ENCODE measurements at places on chromosomes 3 and 15.
A peak's percentile ranks its signal among the peaks of the same experiment; 100 is the strongest.

GRCh38 chr3:50587806-50588758 lies 18.8 kb downstream of the HEMK1 start:
- peak; percentile 57 for DNase-seq

- DNase-seq: peak; percentile 40
Measured at GRCh38 chr15:74240002-74240568, 4.0 kb downstream of the CCDC33 start.

DNA sequence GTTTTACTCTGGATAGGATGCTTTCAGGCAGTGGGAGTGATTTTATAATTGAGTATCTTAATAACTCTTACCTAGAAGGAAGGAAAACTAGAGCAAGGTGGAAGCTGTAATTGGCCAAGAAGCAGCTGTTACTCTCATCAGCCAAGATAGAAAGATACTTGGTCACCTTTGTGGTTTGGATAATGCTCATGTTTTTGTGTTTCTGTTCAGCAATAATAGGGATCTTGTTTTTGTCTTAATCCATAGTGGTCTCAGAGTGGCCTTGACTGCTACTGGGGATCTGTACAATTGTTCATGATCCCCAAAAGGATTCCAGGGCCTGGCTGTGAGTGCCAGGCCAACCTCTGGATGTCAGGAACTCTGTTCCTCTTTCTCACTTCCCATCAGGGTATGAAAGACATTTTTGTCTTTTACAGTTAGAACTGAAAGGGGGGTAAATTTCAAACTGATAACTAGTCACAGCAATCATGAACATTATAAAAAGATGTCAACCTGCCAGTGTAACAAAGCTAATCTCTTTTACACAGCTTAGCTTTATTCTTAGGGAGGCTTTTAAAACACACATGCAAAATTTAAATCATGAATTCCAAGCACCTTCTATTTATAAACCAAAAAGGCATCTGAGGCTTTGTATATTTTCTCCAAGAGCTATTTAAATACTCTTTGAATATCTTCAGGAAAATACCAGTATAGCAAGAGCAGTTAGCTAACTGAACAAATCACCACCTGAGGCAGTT lies 6.0 kb downstream of the UBL7 start:
- DNase-seq: no peak

DNA sequence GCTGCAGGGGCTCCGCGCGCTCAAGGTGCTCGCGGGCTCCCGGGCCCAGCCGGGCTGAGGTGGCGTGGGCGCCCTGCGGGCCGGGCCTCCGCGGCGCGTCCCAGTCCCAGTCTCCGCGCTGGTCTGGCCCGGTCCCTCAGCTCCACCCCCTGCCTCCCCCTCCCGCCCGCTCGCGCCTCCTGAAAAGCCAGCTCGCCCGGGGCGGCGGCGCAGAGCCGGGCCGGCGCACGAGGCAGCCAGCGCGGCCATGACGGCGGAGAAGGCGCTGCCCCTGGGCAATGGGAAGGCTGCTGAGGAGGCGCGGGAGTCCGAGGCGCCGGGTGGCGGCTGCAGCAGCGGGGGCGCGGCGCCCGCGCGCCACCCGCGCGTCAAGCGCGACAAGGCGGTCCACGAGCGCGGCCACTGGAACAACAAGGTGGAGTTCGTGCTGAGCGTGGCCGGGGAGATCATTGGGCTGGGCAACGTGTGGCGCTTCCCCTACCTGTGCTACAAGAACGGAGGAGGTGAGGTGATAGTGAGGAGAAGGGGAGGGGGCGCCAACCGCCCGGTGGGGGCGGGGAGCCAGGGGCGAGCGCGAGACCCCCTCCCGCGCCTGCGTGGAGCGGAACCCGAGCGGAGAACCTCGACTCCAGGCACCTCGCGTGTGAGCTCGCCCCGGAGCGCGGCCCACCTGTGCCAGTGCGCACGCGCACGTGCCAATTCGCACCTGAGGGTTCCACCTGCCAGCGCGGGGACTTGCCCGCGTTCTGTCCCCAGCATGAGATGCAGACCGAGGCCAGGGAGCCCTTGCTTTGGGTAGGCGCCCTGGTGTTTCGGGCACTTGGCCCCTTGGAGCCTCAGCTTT lies at the start of gene SLC6A11:
TSS of gene SLC6A11 (plus strand) at position 210 of the 844 bp plus-strand sequence. CDS start at position 248, 38 bp downstream.
- DNase-seq: peak; percentile 10

DNA sequence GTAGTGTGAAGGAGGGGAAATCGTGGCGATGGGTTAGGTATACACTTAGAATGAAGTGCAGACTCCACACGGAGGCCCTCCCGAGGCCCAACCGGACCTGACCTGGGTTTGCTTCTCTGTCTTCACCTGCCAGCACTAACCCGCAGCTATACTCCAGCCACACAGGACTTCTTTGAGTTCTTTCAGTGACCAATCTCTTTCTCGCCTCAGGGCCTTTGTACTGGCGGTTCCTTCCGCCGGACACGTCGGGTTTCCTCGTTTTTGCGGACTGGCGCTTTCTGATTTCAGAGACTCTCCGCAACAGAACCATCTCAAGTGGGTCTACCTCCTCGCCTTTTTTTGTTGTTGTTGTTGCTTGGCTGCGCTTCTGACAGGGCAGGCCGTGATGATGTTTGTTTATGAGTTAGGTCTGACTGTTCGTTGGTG lies at the start of gene NEIL1:
TSS of gene NEIL1 (plus strand) at position 244 of the 426 bp plus-strand sequence. CDS start 1,867 bp downstream, outside the sequence.
- no peak for DNase-seq

DNA sequence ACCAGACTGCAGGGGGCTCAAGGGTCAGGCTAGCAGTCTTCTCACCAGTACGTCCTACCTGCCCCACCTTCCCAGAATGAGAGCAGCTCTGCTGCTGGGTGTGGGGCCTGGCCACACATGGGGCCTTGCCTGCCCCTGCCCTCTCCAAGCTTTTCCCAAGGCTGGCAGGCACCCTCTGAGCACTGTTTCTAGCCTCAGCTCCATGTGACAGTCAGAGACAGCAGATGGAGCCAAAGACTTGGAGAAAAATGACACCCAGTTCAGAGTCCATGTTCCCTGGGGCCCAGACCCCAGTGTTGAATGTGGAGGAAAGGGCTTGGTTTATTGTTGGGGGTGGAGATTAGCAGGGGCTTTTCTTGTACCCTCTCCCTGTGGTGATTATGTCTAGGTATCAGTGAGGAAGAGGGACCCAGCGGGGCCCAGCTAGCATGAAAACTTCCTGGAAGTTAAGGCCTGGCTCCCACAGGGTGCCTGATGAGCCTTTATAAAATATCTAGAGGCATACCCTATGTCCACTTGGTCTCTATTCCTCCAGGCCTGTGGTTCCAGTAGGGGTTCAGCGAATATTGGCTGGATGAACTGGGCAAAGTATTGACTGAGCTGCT lies 153.8 kb downstream of the EEFSEC start:
- DNase-seq: peak; percentile 60

GRCh38 chr15:36803773-36804172 lies 224.3 kb downstream of the CDIN1 start:
- no peak for DNase-seq

DNA sequence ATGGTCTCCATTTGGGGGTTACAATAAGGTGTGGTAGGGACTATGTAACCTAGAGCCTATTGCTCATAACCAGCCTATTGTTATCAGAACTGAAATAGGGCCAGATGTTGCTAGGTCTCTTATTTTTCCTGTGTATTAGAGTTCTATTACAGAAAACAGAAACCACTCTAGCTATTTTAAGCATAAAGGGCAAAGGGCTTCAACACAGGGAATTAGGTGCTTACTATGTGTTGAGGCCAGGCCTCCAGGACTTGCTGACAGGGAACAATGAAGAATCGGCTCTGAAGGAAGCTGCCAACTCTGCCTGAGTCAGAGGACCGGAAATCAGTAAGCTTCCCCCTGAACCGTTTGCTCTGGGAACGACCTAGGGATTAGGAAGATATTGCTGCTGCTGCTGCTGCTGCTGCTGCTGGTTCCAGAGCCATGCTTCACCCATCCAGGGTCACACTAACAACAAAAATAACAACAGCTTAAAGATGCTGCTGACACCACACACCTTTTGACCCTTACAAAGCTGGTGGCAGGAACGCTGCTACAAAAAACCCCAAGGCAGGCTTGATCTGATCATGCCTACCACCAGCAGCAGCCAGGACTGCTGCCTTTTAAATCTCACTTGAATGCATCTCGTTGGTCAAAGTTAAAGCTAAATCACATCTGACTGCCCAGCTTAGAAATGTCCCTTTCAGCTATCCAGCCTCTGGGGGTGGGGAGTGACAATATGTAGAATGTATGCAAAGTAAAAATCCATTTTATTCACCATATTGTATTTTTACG lies 276.9 kb upstream of the IL12A start:
- DNase-seq: no peak

GRCh38 chr15:69395991-69396390 lies 18.2 kb upstream of the KIF23 start:
- DNase-seq: no peak

GRCh38 chr15:74174958-74175253 lies 1.4 kb downstream of the ISLR start:
- no peak for DNase-seq

DNA sequence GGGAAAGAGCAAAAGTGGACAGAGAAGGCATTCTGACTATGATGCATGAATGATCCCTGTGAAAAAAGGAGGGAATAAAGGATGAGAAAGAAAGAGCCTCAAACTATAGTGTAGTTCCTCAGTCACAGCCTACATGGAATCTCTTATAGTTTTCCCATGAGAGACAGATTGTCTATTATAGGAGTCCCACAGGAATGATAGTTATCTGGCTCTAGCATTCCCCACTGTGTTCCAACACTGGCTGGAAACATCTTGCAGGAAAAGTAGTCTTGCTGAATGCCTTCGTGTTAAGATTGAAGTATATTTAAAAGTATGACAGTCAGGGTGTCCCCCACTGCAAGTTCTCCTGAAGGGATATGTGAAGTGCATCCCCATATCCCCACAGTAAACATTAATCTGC lies 641.5 kb upstream of the NECTIN3 start:
- no peak for DNase-seq

GRCh38 chr3:15299036-15299435 lies 33.4 kb downstream of the SH3BP5 start:
- DNase-seq: no peak

GRCh38 chr3:22231061-22231460 lies 480.1 kb upstream of the ZNF385D start:
- DNase-seq: no peak

DNA sequence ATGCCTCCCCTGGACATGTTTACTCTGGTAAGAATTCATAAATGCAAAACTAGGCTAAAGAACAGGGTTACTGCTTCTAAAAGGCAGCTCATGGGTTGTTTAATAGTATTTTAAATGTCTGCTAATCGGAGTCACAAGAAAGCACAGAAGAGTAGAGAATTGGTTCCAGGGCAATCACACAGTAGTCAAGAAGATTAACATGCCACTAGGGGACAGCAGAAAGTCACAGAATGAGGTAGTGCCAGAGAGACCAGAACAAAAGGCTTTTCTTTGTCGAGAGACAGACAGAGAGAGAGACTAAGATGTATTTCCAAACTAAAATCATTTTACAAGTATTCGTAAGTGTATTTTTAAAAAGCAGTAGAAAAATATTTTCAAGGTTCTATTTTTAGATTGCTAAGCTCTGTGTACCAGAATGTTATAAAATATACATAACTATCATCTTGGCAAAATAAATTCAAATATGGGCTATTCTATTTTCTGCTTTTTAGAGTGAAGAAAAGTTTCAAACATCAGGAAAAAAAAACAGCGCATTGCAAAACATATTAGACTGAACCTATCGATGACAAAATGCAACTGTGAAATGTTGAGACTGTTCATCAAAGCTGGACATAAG lies 78.3 kb upstream of the CDIN1 start:
- peak; percentile 74 for DNase-seq

GRCh38 chr3:120506076-120506827 lies 55.5 kb upstream of the FSTL1 start:
- DNase-seq: peak; percentile 7

GRCh38 chr3:131903988-131904415 lies 130.8 kb downstream of the CPNE4 start:
- peak; percentile 64 for DNase-seq

DNA sequence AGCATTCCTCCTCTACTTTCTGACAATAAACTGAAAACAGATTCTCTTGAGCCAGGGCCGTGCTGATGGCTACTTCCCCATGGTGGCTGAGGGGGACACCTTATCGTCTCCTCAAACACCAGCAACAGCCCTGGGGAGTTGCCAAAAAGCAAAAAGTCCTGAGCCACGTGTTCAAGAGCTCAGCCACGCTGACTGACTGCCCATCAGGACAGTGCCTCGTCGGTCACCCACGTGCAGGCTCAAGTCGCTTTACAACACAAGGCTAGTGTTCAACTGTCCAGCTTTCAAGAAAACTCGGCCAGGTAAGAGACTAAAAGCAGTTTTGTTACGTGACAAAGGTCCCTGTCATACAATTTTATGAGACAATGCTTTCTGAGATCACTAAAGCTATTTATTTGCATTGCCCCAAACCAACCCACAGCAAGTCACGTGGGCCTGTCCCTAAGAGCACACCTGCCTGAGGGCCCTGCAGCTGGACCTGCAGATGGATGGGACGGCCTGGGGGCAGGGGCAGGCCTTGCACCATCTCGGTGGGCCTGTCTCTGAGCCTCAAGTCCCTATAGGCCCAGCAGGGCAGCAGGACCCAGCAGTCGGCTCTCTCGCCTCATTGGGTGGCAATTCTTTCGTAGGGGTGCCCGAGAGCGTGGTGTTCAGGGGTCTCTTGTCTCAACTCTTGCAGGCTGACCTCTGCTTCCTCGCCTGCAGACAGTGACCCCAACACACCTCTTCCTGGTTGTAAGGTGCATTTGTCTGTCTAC lies 42.7 kb downstream of the NIPA2 start:
- no peak for DNase-seq

DNA sequence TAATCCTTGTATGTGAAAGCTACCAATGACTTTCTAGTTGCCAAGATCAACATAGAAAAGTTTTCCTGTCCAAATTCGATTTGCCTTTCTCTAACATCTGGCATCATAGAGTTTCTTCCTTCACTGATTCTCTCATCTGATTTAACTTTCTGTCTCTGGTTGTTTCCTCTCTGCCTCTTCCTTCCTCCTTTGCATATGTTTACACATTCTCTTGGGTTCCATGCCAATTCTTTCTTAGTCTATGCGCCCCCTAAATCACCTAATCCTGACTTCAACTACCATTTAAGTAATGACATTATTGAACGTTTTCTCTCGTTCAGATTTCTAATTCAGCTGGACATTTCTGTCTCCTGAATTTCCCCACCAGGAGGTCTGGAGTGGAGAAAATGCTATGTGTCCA lies 561.9 kb upstream of the TGFBR2 start:
- DNase-seq: no peak
